ENCODE measurements at places on chromosomes 16 and 17. TPM values are rescaled to one million over a fixed set of nuclear protein-coding genes. Genes with fewer than 3 reads are reported as not detected.

Gene DHRS7C
- polyA plus RNA-seq = not detected

- DNase-seq = no peak
These were observed 154.8 kb upstream of the WSCD1 start for GRCh38 chr17:5915337-5915736.

DNA sequence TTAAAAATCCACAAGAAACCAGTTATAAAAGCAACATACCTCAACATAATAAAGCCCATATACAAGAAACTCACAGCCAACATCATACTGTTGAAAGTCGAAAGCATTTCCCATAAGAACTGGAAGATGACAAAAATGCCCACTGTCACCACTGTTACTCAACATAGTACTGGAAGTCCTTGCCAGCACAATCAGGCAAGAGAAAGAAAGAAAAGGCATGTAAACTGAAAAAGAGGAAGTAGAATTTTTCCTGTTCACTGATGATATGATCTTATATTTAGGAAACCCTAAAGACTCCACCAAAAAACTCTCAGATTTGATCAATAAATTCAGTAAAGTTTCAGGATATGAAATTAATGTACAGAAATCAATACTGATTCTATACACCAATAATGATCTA lies 45.1 kb downstream of the AHSP start:
- no peak for DNase-seq

- no peak for DNase-seq
These were observed 38.5 kb downstream of the WWOX start for GRCh38 chr16:78137782-78138616.

- no peak for DNase-seq
These were observed 30.9 kb upstream of the KCNJ12 start for GRCh38 chr17:21345236-21345635.

- DNase-seq = no peak
These were observed 2.1 kb downstream of the SAMD14 start for GRCh38 chr17:50127697-50128361.

- no peak for DNase-seq
These were observed 25.6 kb upstream of the MAP2K6 start for GRCh38 chr17:69388822-69389442.

Measured in GM12878 (cell line).